Stromal cell of bone marrow (primary cell): ENCODE measurements at places on chromosomes 4 and X.
A peak's percentile ranks its signal among the peaks of the same experiment; 100 is the strongest.

DNA sequence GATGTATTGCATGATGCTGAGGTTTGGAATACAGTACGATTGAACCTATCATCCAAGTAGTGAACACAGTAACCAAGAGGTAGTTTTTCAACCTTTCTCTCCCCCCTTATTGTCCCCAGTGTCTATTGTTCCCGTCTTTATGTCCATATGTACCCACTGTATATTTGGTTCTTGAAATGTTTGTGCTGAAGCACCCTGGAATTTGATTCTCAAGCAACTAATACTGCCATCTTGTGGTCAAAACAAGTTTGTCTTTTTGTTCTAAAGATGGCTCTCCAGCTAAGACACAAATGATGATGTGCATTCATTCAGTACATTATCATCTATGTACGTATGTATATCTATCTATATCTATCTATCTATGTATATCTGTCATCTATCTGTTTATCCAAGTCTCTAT, 33.5 kb upstream of the DCX start:
- DNase-seq: peak; percentile 5

DNA sequence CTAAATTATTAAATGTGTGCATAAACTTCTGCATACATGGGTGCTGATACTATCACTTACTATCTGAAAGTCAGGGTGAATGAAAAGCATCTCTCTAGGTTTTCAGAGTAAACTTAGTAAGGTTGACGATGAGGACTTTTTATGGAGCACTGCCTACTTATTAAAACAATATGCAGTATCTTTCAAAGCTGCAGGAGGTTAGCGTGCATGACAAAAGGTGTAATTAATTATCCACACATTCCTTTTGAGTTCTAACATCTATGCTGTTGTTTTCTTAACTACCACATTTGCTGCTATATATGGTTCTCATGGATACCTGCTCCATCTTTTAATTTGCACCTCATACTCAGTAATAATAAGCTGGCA, 256.2 kb downstream of the FSTL5 start:
- no peak for DNase-seq

GRCh38 chr4:1998296-1998695, 10.5 kb downstream of the NELFA start:
- DNase-seq: no peak

- DNase-seq: no peak
These were observed 889 bp downstream of the MGARP start for GRCh38 chr4:139278912-139279759.

DNA sequence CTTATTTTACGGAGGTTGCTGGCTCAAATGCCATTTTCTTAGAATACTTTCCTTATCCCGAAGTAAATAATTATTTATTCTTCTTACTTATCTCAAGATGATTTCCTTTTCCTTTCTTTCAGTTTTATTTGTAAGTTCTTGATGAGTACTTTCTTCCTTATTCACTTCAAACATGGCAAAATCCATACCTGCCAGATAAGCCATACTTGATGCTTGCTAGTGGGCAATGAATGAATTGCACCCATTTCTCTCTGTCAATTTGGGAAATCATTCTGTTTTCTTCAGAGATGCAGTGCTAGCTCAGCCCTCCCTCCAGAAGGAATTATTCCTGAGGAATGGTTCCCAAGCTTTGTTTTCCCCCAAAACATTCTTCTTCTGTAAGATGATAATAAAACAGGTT, 598.3 kb downstream of the SPRY1 start:
- DNase-seq: no peak

DNA sequence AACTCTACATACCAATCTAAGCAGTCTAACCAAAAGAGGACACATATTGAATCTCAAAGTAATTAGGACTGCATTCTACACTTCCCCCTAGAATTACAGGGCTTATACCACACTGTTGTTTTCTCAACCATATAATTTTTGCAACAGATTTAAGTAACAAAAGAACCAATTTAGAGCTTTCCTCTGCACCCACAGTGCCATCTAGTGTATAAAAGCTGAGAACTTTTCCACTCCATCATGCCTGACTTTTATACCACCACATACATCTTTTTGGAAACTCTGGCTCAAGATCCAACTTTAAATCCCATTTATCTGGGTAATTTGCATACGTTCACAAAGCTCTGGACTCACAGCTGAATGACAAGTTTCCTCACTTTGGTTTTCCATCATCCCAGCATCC, 99.5 kb downstream of the EFHC2 start:
- peak; percentile 25 for DNase-seq
